ENCODE measurements at places on chromosomes 3 and 15. TPM values are rescaled to one million over a fixed set of nuclear protein-coding genes. Genes with fewer than 3 reads are reported as not detected.

GRCh38 chr15:20346082-20346805 is 195.4 kb downstream of the GOLGA6L6 start:
- DNase-seq: no peak

GRCh38 chr3:164683489-164683888 is 394.8 kb downstream of the SI start:
- DNase-seq: no peak

GRCh38 chr15:28943146-28943545 is 57.4 kb downstream of the APBA2 start:
- DNase-seq: no peak

- no peak for DNase-seq
Measured at GRCh38 chr3:196458063-196458462, 25.8 kb upstream of the UBXN7 start.

GRCh38 chr3:185657211-185657610 is 71.1 kb downstream of the SENP2 start:
- DNase-seq: no peak

AGBL1 gene
- not detected for total RNA-seq

ABHD6 gene
- 2.4 TPM for total RNA-seq

UNC45A gene
- total RNA-seq: 30.8 TPM

GPR176 gene
- total RNA-seq: 35.4 TPM

EFCC1 gene
- not detected for total RNA-seq
